ENCODE measurements at places on chromosomes 13 and 19.

- DNase-seq = no peak
These were observed 238.4 kb downstream of the IRS2 start for GRCh38 chr13:109547942-109548341.

GRCh38 chr13:65555962-65556361 lies 1674.2 kb downstream of the PCDH9 start:
- no peak for DNase-seq

GRCh38 chr19:40605216-40605971 lies 4.2 kb downstream of the LTBP4 start:
- DNase-seq = peak; percentile 63

GRCh38 chr13:43686557-43686956 lies 100.2 kb downstream of the ENOX1 start:
- no peak for DNase-seq

GRCh38 chr19:43738780-43739211 lies 16.0 kb downstream of the SMG9 start:
- DNase-seq = no peak

- no peak for DNase-seq
These were observed 44.8 kb downstream of the MBNL2 start for GRCh38 chr13:97266772-97267417.

GRCh38 chr13:107075576-107075975 lies 507.6 kb upstream of the ARGLU1 start:
- no peak for DNase-seq

DNA sequence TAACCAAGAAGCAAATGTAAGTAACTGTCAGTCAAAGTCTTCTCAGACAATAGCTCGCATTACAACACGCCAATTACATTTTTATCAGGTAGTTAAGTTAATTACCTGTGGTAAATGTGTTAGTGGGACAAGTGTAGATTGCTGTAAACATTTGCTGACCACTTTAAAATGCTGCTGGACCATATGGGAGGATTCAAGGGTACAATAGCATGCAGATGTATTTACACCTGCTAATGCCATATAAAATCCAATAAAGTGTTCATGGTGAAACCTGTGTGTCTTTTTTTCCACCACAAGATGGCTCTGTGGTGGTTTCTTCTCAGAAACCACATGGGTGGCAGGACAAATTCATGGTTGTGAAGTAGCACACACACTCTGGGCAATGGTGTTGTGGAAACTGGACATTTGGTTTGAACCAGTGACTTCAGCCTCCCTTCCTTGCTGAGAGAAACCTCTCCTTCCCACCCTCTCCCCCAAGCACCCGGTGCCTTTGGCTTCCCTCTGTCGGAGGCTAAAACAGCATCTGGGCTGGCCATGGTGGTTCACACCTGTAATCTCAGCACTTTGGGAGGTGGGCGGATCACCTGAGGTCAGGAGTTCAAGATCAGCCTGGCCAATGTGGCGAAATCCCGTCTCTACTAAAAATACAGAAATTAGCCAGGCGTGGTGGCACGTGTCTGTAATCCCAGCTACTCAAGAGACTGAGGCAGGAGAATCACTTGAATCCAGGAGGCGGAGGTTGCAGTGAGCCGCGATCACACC lies 18.1 kb upstream of the GTF3A start:
- peak; percentile 26 for DNase-seq

DNA sequence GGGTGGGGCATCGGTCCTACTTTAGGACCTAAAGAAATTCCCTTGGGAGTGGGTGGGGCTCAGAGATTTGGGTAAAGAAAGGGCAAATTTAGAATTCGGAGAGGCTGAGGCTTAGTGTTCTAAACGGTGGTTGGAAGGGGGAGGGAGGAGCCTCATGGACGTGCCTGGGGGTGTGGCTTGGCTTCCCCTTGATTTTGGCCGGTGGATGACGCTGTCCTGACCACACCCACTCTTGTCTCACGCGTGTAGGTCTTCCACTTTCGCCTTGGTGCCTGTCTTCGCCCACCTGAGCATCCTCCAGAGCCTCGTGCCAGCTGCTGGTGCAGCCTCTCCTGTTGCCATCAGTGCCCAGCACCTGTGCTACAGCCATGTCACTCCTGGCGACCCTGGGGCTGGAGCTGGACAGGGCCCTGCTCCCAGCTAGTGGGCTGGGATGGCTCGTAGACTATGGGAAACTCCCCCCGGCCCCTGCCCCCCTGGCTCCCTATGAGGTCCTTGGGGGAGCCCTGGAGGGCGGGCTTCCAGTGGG lies 1.2 kb upstream of the NUP62 start:
- no peak for DNase-seq

GRCh38 chr19:8045872-8046568 lies 6.5 kb upstream of the CCL25 start:
- no peak for DNase-seq

DNA sequence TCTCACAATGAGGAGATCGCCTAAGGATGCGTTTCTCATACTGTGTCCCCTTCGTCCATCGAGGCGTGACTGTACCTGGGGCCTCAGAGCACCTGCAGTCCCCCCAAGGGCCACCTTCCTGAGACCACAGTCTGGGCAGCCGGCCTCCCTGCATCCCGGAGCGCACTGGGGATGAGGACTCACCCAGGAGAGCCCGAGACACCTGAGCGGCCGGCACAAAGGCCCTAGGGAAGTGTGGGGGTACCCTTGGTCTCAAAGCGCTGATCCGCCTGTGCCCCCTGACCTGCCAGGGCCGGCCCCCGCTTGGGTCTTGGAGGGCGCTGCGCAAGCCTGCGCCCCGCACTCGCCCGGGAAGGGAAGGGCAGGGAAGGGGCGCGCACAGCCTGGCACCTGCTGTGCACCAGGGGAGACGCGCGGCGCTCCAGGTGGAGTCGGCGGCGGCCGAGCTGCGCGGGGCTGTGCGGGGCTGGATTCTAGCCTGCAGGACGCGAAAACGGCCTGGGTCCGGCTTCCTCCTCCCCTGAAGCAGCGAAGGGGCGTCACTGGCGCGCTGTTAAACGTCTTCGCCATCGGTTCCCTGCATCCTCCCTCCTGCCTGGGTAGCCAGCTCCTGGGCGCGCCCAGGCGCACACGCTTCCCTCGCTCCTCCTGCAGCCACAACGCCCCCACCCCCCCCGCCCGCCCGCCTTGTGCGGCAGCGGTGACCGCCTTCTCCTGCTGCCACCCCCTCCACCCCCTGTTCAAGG lies 13.6 kb upstream of the USP29 start:
- DNase-seq = no peak

DNA sequence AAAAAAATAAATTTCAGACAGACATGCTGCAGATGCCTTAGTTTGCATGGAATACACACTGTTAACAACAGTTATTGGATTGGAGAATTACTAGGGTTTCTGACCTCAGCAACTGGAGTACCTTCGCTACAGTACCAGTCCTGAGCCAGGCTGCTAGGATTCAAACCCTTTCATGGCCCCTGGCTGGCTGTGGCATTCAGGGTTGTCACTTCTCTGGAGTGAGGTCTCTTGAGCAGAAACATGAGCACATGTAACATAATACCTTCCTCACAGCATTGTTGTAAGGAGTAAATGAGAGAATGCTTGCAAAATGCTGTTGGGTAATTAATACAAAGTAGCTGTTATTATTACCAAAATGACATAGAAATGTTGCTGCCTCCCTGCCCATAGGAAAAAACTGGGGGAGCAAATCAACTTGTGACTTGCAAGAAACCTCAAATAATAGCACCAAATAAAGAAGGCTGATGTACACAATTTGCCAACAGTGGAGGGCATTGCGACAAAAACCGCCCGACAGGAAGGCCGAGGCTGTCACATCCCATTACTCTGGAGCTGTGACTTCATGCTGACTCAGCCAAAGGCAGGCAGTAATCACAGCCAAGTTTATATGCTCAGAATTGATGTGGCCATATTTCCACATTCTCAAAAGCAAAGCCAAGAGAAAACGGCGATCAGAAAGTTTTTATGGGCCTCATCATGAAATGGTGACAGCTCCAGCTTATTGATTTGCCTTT lies 100.4 kb downstream of the RFC3 start:
- no peak for DNase-seq

- no peak for DNase-seq
These were observed 5.7 kb downstream of the ATP4A start for GRCh38 chr19:35557539-35558399.

DNA sequence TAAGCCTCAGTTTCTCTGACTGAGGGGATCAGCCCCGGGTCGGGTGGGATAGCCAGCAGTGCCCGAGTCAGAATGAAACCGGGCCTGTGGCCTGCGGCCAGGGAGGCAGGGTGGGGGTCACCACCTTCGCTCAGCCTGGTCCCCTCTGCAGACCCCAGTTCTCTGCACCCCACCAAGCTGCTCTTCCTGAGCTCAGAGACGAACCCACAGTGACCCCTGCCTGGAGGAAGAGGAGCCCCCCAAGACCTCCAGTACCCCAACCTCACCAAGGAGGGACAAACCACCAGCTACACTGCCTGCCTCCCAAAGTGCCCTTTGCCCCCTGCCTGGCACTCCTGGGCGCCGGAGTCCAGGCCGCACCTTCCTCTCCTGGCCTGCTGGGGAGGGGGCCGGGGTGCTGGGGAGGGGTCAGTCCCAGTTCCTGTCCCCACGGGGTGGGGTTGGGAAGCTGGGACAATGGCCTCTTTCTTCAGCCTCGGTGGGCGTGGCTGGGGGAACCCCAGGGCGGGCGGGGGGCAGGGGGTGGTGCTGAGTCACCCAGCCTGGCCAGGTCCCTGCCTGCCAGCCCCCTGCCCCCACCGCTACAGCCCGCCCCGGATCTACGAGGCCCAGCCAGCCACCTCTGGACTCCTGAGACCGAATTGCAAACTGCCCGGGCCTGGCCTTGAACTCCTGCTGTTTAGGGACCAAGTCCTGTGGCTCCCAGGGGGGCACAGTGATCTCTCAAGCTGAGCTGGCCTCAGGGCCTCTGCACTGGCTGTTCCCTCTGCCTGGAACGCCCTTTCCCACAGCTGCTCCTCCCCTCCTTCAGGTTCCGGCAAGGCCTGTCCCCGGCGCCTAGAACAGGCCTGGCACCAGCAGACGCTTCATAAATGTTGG lies 14.3 kb downstream of the ZBTB7A start:
- no peak for DNase-seq

DNA sequence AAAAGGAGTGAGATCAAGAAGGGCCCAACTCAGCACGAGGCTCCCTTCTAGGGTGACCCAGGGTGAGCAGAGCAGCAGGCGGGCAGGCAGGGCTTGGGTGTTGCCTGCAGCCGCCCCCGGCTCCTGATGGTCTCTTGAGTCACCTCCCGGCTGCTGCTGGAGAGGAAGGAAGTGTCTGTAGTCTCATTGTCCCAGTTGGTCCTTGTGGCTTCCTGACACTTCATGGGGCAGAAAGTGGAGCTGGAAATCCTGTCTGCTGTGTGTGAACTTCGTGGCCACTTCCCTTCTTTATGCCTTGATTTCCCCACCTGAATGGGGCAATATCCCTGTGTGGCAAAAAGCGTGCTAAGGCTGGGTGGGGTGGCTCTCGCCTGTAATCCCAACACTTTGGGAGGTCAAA lies 2.5 kb downstream of the MAP1S start:
- no peak for DNase-seq

- no peak for DNase-seq
These were observed 16.3 kb upstream of the TCF3 start for GRCh38 chr19:1668486-1669270.

- no peak for DNase-seq
These were observed 164.2 kb upstream of the SOX1 start for GRCh38 chr13:111902726-111903125.

- no peak for DNase-seq
These were observed 610 bp downstream of the ZNF791 start for GRCh38 chr19:12611361-12611699.
